Inflammatory macrophage treated with lipopolysaccharide for 4 hours (primary cell): ENCODE measurements at places on chromosomes 7 and 10.
A peak's percentile ranks its signal among the peaks of the same experiment; 100 is the strongest.

GRCh38 chr10:90788968-90789367, 68.9 kb downstream of the HTR7 start:
- peak; percentile 76 for DNase-seq

DNA sequence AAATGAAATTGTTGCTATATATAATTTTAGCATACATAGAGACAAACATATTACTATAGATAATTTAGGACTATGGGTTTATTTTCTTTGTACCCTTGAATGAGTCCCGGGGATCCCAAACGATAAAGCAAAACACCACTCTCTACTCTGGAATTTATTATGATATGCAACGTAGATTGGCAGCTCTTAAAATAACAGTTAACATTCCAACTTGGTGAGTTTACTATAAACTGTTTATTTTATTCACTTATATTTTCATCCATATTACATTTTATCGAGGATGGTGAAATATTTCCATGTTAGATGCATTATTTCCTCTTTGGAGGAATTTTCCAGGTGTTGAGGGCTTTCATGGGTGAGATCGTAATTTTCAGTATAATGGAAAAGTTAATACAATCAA, 138.7 kb upstream of the DGKB start:
- DNase-seq, result no peak

DNA sequence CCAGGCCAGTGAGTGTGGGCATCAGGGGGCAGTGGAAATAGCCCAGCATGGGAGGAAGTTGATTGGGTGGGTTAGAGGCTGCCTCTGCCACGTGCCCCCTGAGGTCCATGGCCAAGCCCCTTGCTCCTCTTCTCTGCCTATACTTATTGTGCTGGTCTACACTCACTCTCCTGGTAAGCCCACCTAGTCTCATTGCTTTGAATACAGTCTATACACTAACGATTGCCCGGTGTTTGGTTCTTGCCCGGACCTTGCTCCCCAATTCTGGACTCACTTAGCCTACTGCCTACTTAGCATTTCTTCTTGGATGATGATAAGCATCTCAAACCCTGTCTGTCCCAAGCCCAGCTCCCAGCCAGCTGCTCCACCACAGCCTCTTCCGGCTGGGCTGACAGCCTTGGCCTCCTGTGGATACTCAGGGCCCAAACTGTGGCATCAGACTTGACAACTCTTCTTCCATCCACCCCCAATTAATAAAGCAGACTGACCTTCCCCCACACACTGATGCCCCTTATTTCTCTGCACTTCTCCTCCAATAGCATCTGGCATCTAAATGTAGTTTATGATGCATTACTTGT, 10.1 kb downstream of the LRRC18 start:
- DNase-seq, result no peak

- no peak for DNase-seq
These were observed 36.6 kb downstream of the MICALL2 start for GRCh38 chr7:1422512-1423263.

GRCh38 chr10:110174816-110175215, 32.6 kb upstream of the MXI1 start:
- DNase-seq, result peak; percentile 83

DNA sequence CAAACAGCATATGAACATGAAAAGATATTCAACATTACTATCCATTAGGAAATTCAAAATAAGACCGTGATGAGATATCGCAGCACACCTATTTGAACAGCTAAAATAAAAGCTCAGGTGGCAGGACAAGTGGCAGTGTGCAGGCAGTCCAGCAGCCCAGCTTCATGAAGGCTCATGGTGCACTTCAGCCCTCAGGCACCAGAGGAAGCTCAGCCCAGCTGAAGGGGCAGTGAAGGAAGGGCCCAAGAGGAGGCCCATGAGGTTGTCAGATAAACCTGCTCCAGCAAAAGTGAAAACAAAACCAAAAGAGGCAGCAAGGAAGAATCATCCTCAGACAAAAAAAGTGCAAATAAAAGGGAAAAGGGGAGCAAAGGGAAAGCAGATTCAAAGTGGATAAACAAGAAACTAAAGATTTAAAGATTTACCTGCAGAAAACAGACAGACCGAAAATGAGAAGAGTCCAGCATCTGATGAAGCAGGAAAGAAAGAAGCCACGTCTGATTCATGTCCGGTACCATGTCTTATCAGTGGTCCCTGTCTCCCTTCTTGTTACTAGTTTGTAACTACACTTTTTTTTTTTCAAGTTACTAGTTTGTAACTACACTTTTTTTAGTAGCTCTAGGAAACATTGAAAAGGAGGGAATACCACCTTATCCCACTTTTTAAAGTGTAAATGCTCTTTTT, 15.0 kb upstream of the FAM24B start:
- DNase-seq, result no peak

GRCh38 chr10:133010095-133010842, 67.9 kb upstream of the CFAP46 start:
- peak; percentile 39 for DNase-seq

GRCh38 chr10:91864099-91864498, 45.2 kb downstream of the FGFBP3 start:
- DNase-seq, result no peak

DNA sequence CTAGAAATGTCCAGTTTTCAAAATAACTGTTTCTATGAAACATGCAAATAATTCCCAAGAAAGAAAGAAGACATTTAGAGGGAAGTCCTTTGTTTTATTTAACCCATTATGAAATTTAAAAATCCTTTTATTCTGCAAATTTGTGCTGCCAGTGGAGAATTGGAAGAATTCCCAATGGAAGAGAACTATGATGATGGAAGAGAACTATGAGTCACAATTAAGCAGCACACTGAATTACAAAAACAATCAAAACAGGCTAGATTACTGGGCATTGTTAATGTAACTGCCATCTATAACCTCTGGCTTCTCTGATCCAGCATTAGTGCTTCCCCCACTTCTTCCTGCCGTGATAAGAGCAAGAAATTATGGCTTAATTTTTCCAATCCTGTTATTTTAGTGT, 126.2 kb upstream of the FEZF1 start:
- no peak for DNase-seq

GRCh38 chr10:123200531-123200930, 46.3 kb downstream of the BUB3 start:
- DNase-seq, result no peak

DNA sequence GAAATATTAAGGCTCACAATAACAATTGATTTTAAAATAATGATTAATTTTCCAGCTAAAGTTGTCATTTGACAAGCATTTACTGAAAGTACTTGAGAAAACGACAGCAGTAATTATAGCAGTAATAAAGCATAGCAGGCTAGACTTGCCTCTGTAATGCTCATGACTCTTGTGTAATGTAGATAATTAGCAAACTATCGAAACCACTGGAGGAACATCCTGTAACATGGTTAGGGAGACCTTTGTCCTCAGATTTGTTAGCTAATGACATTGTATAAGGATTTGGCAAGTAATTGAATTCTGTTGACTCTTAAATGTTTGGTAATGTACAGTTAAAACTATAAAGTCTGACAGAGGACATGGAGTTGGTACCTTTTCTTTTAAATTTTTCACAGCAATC, 24.8 kb downstream of the ARL4A start:
- DNase-seq, result peak; percentile 88

DNA sequence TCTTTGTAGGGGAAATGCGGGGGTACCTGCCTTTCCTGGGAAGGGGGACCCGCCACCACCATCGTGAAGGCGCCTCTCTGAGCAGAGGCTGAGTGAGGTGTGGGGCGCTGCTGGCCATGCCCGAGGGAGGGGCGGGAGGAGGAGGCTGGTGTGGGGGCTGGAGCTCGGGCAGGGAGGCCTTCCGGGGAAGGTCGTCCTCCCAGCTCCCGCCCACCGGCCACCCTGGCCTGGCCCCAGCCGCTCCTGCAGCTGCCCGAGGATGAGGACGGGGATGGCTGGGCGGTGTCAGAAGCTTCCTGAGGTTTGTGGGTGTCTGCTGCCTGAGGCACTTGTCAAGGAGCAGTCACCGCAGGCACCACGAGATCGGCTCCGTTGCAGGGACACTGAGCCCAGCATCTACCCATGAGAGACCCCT, 11.4 kb downstream of the PWWP2B start:
- no peak for DNase-seq

- DNase-seq, result no peak
These were observed 54.2 kb upstream of the FHIP2A start for GRCh38 chr10:114767101-114767985.

DNA sequence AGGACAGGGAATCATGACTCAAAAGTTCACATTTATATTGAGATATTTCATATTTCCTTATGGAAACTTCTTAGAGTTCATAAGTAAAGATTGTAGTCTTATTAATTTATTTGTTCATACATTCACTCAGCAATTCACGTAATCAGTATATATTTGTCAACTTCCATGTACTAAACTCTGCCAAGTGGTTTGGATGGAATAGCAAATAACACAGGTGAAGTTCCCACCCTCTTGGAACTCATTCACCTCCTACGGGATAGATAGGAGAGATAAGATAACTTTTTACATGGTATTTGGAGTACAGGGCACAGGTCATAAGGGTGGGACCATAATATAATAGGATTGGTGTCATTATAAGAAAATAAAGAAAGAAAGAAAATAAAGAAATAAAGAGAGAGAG, 234.0 kb downstream of the CDC14C start:
- DNase-seq, result no peak
